ENCODE measurements at places on chromosomes 3 and 15.

GRCh38 chr3:149044339-149045083 is 41.8 kb downstream of the HLTF start:
- DNase-seq: no peak

GRCh38 chr3:99702953-99703943 is 64.9 kb downstream of the COL8A1 start:
- DNase-seq: no peak

DNA sequence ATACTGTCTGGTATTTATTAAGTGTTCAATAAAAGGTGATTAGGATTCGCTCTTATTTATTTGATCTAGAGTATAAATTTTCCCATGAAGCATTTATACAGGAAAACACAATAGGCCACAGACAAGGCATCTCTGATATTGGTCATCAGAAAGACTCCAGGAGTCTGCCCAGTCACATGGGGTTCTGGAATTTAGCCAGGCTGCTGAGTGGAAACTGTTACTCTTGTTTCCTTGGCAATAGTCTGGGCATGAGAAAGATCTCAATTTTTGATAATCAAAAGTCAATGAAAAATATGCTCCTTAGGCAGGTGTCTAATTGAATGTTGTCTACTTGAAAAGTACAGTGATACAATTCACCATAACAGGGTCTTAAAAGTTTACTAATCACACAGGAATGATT is 161.2 kb downstream of the FRMD5 start:
- DNase-seq: no peak

- no peak for DNase-seq
These were observed 28.1 kb downstream of the ABHD2 start for GRCh38 chr15:89116404-89116803.

- no peak for DNase-seq
These were observed 8.5 kb downstream of the GRM2 start for GRCh38 chr3:51715231-51715976.

GRCh38 chr15:66588537-66588936 is 22.7 kb upstream of the LCTL start:
- no peak for DNase-seq

GRCh38 chr15:73822998-73823397 is 50.4 kb upstream of the TBC1D21 start:
- DNase-seq: no peak

Data from NCI-H1930 (cell line).